ENCODE measurements at places on chromosomes 7 and 10. TPM values are rescaled to one million over a fixed set of nuclear protein-coding genes. Genes with fewer than 3 reads are reported as not detected.

- peak; percentile 84 for DNase-seq
Measured at GRCh38 chr7:99141841-99142726, 1.8 kb downstream of the SMURF1 start.

DNA sequence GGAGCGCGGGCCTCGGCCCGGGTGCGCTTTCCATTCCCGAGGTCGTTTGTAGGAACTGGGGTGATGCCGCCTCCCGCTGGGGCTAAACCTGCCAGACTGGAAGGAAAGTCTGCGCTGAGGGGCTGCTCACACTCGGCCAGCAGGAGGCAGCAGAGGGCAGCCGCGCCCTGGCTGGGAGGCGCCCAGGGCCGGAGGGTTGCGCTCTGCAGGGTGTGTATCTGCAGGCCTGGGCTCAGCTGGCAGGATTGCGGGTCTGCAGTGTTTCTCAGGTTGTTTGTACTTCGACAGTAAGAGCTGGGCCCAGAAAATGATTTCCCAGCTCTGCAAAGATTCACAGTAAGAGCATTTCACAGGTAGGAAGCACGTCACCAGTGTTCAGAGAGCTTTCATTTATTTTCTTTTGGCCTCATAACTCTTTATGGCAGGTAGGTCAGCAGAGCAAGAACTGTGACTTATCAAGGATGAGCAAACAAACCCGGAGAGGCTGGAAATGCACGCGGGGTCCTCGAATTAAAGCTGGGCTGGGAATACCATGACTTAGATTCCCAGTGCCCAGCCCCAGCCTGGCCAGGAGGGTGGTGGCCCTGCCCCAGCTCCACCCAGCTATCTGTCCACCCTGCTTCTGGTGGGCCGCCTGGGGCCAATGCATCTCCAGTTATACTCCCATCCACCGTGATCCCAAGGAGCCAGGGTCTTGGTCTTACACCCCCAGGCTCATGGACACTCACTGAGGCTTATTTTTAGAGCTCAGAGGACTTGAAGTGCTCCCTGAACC is 15.2 kb upstream of the PPP2R2D start:
- peak; percentile 28 for DNase-seq

- DNase-seq: no peak
Measured at GRCh38 chr7:71457846-71458590, 326.1 kb downstream of the GALNT17 start.

DNA sequence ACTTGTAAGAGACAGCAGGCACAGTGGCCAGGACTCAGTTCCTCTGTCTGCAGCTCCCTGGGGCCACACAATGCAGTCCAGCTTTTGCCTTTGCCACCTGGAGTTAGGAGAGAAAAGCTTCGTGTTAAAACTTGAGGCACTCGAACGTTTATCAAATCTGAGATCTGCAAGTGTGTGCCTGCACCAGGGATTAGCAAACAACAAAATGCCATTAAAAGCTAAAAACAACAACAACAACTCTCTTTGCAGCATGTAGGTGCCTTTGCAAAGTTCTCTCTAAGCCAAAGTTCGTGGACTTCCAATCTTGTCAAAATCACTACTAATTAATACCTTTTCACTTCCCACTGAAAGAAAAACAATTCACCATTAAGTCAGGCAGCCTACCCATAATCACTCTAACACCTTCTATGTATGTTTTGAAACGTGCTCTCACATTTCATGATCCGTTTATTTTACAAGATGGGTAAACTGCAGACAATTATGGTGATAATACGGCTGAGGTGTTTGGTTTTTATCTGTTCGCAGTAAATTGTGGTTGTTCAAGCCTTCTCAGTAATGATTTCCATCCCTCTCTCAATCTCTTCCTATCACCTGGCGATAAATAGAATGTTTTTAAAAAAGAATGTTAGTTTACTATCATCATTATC is 36.2 kb upstream of the SDK1 start:
- no peak for DNase-seq

DNA sequence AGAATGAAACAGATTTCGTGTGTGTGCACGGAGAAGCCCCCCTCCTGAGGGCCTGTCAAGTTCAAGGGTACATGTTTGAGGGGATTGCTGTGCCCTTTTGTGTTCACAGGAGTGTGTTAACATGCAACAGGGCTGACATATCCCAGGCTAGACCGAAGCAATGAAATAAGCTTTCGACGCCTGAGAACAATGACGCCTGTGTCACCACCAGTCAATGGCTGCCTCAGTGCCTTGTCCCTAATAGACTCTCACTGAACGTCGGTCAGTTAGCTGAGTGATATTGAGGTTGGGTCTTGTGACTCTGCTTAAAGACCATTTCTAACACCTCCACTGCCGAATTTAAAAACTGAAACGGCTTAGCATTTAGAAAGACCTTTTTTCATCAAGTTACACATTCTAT is 175.2 kb upstream of the TCF7L2 start:
- no peak for DNase-seq

The SAMD9L gene
- total RNA-seq: 25.9 TPM

The RPEL1 gene
- total RNA-seq: 0.10 TPM

DNA sequence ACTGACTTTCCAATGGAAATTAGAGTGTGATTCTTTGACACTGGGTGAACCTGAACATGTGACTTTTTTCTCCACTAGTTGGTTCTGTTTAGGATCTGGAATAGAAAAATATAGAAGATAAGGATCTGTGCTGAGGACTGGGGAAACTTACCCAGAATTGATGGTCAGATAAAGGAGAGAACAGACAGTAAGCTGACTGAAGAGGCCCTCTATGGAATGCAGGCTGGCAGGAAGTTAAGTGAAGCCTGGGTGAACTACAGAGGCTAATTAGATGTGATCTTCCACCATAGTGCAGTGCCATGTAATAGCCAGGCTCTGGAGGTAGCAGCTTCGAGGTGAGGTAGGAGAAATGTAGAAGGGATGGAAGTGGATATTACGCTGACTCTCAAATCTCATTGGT is 455.3 kb downstream of the PLXDC2 start:
- DNase-seq: no peak

- peak; percentile 86 for DNase-seq
Measured at GRCh38 chr7:107972075-107972482, 30.9 kb downstream of the LAMB1 start.

DNA sequence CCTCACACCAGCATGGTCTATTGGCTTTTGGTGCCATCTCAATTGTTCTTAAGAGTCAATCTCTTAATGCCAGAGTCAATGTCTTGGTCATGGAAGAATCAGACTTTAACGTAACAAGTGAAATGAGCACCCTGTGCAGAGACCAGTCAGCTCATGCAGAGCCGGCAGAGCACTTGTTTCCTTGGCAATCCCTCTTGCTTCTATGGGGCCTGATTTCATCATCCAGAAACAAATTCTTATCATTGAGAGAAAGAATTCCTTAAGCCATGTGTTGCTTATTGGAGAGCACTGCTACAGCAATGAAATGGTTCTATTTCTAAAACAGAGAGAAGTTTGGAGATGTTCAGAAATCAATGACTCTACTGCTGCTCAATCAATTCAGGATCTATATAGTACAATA is 212.8 kb downstream of the IPMK start:
- DNase-seq: no peak

- DNase-seq: no peak
Measured at GRCh38 chr7:32519763-32520162, 24.5 kb downstream of the AVL9 start.

GRCh38 chr7:139370943-139371313 is 11.2 kb downstream of the LUC7L2 start:
- DNase-seq: no peak
